Femur (tissue), 1 donor: ENCODE measurements at places on chromosomes 2 and 18.
A peak's percentile ranks its signal among the peaks of the same experiment; 100 is the strongest.

- DNase-seq = no peak
These were observed 74.6 kb downstream of the DHRS9 start for GRCh38 chr2:169143998-169144397.

- no peak for DNase-seq
These were observed 15.8 kb upstream of the PRSS56 start for GRCh38 chr2:232504438-232504837.

- no peak for DNase-seq
These were observed 53.3 kb upstream of the B3GNT7 start for GRCh38 chr2:231342061-231342711.

- peak; percentile 26 for DNase-seq
These were observed 194.5 kb upstream of the LRRTM1 start for GRCh38 chr2:80499095-80499494.

GRCh38 chr18:79241755-79242154, 154.0 kb upstream of the NFATC1 start:
- no peak for DNase-seq
